ENCODE measurements at places on chromosomes 13 and 19.

GRCh38 chr19:3387645-3388589 lies 21.5 kb downstream of the NFIC start:
- DNase-seq = peak; percentile 50

- DNase-seq = no peak
These were observed 86.0 kb downstream of the ATP11A start for GRCh38 chr13:112775791-112776279.

DNA sequence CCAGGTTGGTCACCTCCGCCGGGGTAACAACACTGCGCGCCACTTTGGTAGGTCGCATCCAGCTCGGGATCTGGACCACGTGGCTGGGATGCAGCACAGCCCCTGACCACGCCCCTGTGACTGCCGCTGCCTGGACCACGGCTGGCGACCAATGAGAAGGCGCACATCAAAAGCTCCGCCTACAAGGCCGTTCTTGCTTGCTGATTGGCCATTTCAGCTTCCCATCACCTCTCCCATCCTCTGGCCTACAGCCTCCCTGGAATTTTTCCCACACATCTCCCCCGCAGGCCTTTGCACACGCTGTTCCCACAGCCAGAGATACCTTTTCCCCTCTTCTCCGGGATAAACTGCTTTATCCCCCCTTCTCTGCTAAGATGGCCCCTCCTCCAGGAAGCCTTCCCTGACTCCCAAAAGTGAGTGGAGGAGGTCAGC lies 12.5 kb upstream of the MAP1S start:
- DNase-seq = no peak

- DNase-seq = no peak
These were observed 121.9 kb upstream of the TSC22D1 start for GRCh38 chr13:44698066-44698465.

- no peak for DNase-seq
These were observed 37.6 kb downstream of the ZNF493 start for GRCh38 chr19:21434516-21434915.

DNA sequence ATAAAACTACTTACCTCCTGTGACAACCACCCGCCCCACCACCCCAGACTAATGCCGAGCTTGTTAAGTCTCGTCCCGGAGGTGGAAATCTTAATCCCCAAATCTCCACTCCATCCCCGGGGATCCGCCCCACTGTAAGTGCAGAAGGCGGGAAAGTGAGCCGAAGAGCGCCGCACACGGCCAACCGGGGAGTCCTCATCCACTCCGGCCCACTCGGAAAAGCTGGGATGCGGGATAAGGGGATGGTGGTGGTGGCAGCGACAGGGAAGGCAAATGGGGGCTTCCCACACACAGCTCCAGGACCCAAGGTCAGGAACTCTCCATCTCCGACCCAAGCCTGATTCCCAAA lies 621 bp downstream of the FBL start:
- DNase-seq = peak; percentile 30

DNA sequence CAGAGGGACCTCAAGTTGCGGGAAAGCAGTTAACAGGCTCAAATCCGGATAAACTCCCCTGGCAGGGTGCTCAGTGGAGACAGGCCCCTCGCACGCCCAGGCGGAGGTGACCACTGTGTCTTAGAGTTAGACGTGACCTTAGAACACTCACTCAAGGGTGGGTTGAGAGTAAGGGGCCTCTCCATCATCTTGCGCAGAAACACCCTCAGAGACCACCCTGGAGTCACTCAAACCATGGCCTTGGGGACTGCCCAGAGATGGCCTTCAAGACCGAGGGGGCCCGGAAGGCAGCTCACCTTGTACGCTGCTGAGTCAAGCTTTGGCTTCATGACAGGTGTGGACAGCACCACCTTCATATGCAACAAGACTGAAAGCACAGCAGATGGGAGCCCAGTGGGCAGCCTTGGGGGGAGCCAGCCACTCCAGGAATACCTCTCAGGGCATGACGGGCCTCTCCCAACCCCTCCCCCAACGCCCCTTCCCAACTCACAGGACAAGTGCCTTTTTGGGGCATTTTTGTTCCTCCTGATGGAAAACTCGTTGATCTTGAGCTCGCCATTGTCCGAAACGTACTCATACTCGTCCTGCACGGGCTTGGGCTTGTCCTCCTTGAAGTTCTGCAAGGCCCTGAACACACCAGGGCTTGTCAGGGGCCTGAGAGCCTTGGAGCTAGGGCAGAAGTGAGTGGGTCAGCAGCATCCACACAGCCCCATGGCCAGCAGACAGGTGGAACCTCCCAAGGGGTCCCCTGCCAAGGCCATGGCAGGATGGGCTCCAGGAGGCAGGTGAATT lies 229.2 kb downstream of the TUBA3C start:
- DNase-seq = no peak

DNA sequence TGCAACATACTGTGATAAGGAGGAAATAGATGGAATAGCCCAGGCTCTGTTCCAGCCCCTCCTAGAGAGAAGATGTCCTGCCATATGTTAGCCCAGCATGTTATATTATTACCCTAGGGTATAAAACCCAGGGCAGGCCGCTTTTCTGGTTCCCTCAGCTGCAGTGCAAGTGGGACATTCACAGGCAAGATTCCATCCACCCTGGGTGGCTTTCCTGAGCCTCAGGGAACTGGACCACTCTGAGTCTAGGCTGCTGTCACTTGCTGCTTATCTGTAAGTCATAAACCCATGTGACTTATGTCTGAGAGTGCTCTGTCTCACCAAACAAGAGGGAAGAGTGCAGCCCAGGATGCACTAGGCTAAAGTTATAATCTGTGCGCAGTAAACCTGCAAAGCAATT lies 413.2 kb downstream of the MZT1 start:
- DNase-seq = no peak

GRCh38 chr13:41974262-41974900 lies 13.5 kb upstream of the VWA8 start:
- DNase-seq = peak; percentile 90

DNA sequence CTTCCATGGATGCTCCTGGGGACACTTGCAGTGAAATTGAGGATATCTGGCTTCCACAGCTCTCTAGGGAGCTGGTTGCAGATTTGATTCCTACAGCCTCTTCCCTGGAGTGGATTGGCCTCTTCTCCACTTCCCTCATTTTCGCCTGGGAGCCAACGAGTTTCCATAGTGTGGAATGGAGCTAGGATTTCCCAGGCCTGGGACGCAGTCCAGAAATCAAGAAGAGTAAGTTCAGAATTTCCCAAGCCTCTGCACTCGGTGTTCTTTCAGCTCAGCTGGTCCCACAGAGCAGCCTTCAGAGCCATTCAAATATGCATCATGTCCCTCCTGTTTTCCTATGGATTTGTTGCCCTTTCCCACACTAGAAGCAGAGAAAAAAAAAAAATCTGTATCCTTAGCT lies 68.2 kb downstream of the RAP2A start:
- no peak for DNase-seq

GRCh38 chr19:10855879-10856522 lies 7.8 kb downstream of the C19orf38 start:
- no peak for DNase-seq

DNA sequence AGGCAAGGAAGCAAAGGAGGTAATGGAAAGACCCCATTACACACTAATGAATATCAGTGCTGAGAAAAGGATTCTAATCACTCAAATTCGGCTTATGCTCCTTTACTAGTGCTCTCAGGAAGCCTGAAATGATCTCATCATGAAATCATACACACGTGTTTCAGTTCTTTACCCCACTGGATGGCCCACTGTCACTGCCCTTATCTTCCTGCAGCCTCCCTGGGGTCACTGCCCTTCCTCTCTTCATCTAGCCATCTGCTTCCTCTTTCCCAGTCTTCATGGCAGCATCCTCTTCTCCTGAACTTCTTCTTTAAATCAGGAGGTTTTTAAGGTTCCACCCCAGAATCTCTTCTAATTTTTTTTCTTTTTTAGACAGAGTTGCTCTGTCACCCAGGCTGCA lies 27.9 kb upstream of the EEF1AKMT1 start:
- DNase-seq = no peak

GRCh38 chr13:51822106-51822815 lies 18.3 kb upstream of the DHRS12 start:
- DNase-seq = no peak

DNA sequence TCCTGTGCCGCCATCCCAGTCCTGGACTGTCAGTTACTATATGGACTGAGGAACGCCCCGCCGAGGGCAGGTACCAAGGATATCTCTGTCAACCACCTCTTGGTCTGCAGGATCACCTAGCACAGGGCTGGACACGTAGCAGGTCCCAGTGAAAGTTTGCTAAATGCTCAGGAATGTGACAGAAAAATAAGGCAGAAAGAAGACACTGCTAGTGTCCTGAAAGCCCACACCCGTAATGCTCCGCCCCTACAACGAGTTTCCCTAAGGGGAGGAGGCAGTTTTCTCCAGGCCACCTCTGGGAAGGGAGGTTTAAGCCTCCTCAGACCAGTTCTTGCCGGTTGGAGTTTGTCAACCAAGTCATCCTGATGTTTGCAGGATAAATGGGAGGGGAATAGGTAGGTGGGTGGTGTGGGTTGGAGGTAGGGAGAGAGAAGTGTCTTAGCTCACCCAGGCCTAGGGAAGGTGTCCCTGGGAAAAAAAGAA lies 1.7 kb upstream of the SERTAD3 start:
- DNase-seq = peak; percentile 64

- DNase-seq = no peak
These were observed 54.3 kb downstream of the RUBCNL start for GRCh38 chr13:46332772-46333171.

- DNase-seq = no peak
These were observed 6.0 kb downstream of the SIX5 start for GRCh38 chr19:45762870-45763631.

GRCh38 chr13:33263976-33264619 lies 21.5 kb downstream of the STARD13 start:
- DNase-seq = no peak

DNA sequence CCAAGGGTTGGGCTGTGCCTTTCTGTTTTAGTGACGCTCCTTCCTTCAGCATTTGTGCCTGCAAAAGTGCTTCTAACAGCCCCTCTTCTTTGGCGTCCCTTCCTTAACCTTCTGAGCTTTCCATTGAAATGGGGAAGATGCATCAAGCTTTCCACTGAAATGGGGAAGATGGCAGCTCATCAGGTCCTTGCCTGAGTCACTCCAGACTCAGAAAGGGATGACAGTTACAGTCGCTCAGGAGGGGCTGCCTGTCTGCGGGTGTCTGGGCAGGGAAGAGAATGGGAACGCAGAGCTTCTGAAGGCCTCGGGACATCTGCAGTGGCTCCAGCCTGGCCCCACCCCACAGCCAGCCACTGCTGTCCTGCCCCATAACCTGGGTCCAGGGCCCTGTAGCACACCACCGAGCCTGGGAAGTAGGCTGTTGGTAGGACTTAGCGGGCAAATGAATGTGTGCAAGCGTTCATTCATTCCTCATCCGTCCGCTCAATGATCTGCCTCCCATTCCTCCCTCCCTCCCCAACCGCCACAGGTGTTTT lies 9.8 kb downstream of the AP1M1 start:
- no peak for DNase-seq

DNA sequence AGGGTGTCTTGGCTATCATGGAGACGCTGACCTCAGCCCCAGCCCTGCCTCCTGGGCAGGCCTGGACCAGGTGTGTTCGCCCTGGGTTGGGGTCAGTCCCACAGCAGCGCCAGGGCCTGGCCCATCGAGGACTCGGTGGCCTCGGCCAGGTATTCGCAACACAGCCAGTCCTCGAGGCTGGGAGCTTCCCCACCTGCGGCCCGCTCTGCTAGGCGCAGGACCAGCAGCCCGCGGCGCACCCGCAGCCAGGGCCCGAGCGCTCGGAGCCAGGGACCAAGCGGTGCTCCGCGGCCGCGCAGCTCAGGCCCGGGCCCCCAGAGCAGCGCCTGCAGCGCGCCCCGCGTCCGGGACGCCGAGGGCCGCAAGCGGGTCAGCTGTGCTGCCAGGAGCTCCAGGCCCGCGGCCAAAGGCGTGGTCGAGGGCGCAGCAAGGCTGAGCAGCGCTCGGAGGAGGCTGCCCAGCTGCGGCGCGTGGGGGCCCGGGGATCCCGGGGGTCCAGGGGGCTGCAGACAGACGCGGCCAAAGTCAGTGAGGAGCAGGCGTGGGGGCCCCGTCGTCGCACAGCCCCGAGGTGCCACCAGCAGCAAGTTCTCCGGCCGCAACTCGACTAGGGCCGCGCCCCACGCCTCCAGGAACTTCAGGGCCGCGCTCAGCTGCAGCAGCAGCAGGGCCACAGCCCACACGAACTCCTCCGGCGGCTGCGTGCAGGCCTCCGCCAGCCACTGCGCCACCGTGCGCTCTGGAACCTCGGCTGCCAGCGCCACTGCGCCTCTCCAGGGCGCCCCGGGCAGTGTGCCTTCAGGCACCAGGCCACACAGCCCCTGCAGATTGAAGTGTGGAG lies 6.2 kb downstream of the PEAK3 start:
- no peak for DNase-seq

DNA sequence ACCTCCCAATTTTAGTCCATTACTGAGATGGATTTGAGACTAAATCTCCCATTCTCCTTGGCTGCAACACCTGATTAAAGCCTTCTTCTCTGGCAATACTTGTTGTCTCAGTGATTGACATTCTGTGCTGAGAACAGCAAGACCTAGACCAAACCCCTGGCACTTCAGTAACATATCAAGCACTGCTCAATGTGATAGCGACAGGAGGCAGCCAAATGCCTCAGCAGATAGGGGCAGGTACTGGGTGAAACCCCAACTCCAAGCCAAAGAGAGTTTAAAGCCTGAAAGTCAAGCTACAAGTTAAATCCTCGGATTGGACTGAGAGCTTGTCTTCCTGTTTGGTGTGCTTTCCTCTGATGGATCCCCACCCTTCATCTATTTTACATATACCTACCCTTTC lies 52.7 kb downstream of the STARD13 start:
- no peak for DNase-seq
